Fibroblast of villous mesenchyme (primary cell): ENCODE measurements at places on chromosomes 3 and 15. TPM values are rescaled to one million over a fixed set of nuclear protein-coding genes. Genes with fewer than 3 reads are reported as not detected.
A peak's percentile ranks its signal among the peaks of the same experiment; 100 is the strongest.

The DGKG gene
- under 0.01 and 0.32 TPM in 2 replicates for total RNA-seq

GRCh38 chr3:164476631-164477030, 601.7 kb downstream of the SI start:
- peak; percentile 36 for DNase-seq

GRCh38 chr3:133460809-133461208, 61.0 kb downstream of the BFSP2 start:
- DNase-seq = no peak

The MESP2 gene
- total RNA-seq = 0.32 and 0.43 TPM in 2 replicates

DNA sequence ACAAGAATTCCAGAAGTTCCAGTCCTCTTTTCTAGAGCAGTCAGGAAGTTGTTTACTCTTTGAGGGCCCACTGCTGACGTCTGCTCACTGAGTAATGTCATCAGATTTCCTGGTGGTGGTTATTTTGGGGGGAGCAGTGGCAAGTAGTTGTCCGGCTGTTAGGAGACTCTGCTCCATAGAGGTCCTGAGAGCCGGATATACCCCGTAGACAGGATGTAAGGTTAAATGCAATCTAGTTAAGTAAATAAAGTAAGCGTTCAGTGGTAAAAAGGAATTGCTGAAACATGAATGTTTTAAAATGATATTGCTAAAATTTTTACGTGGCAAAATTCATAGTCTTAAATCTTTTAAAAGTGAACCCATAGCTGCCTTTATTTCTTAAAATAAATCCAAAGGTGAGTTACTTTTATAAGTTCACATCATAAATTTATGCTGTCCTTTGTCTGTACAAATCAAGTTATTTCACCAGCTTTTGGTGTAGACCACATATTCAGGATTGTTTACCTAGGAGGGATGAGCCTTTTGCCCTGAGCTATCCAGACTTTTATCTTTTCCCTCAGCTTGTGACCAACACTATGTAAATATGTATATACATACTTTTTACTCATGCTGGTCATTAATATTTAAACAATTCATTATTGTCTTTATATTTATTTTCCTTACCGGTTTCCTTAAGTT, 65.8 kb downstream of the PDE8A start:
- DNase-seq = peak; percentile 98

DNA sequence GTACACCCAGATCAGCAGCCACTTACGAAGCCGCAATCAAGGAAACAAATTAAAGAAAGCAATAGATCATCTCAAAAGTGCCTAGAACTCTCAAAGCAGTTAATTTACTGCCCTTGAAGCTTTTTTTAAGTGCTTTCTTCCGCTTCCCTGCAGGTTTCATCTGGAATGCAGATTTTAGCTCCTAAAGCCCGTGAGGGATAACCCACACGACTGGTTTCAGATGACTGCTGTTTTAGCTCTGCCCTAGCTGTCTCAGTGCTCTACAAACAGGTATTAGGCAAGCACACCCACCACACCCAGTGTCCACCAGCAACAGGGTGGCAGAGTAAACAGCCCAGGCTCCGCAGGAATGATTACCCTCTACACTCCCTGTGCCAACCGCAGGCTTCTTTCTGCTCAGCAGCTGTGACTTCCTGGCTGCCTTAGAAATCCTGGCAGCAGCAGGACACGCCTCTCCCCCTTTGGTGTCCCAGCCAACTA, 126.0 kb downstream of the FMN1 start:
- DNase-seq = no peak

The LPCAT4 gene
- 11.0 and 19.9 TPM in 2 replicates for total RNA-seq

The CHRD gene
- total RNA-seq = 1.7 and 3.5 TPM in 2 replicates

DNA sequence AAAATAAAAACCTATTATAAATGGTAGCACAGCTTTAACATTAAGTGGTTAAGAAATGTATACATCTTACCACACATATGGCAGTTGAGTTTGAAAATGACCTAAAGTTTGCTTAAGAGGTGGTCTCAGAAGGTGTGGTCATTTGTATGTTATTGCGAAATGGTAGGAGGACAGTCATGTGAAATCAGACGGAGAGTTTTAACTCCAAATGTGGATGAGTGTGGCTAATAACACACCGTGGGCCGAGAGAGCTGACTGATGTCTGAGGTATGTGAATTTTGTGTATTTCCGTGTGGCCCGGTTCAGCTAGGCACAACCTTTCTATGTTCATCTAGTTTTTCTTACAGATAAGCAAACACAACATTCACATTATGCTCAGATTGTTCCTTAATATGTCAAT, 71.9 kb downstream of the ARNT2 start:
- DNase-seq = no peak

DNA sequence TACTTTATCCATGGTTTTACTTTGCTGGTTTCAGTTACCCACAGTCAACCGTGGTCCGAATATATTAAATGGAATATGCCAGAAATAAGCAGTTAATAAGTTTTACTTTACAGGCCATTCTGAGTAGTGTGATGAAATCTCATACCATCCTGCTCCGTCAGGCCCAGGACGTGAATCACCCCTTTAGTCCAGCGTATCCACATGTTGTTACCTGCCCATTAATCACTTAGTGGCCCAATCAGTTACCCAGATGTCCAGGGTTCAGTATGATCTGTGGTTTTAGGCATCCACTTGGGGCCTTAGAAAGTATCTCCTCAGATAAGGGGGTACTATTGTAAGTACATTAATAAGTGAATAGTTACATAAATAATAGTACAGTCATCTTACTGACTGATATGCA, 88.0 kb downstream of the TTBK2 start:
- peak; percentile 82 for DNase-seq

GRCh38 chr3:12149029-12149428, 9.7 kb downstream of the TIMP4 start:
- DNase-seq = no peak

GRCh38 chr3:12288182-12289129, at the start of gene PPARG:
PPARG (plus strand) TSS chr3:12289070; CDS start chr3:12379712, 90,642 bp downstream.
- peak; percentile 32 for DNase-seq

DNA sequence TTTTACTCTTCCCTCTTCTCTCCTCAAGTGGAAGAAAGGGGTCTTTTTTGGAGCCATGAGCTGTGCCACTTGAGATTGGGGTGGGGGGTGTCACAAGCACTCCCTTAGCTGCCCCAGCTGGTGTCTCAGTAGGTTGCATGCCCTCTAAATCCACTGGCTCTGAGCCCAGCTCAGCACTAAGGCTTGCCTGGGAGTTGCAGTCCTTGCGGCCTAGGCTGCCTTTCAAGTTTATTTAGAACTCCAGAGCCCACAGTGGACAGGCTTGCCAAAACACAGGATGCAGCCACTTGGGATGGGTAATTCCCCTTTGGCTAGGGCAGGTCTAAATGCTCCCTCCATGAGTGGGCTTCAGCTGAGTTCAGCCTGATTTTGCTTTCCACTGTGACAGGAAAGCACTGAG, 24.7 kb downstream of the C3orf20 start:
- DNase-seq = peak; percentile 11

The COLQ gene
- 0.43 and 0.64 TPM in 2 replicates for total RNA-seq

DNA sequence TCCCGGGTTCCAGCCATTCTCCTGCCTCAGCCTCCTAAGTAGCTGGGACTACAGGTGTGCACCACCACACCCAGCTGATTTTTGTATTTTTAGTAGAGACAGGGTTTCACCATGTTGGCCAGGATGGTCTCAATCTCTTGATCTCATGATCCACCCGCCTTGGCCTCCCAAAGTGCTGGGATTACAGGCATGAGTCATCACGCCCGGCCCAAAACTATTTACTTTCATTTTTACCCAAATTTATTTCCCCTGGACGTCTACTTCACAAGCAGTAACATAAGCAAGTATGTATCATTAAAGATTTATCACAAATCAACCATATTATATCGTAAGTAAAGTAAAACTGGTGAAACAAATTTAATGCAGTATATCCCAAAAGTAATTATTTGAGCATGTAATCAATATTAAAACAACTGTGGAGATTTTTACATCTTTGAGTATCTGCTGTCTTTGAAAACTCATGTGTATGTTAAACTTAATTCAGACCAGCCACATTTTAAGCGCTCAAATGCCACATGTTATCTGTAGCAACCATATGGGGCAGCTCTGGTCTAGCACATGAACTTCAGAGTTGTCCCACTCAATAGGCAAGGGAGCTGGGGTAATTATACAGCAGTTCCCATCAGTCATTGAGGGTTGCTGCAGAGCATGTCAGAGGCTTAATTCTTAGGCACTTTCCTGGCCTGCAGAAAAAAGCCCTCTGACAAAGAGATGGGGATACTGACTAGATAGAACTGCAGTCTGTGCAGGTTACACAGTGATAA, 185.7 kb upstream of the CTDSPL start:
- DNase-seq = no peak

The ALDH1L1 gene
- total RNA-seq = 0.32 and 3.9 TPM in 2 replicates

The SCAP gene
- total RNA-seq = 50.3 and 66.5 TPM in 2 replicates

DNA sequence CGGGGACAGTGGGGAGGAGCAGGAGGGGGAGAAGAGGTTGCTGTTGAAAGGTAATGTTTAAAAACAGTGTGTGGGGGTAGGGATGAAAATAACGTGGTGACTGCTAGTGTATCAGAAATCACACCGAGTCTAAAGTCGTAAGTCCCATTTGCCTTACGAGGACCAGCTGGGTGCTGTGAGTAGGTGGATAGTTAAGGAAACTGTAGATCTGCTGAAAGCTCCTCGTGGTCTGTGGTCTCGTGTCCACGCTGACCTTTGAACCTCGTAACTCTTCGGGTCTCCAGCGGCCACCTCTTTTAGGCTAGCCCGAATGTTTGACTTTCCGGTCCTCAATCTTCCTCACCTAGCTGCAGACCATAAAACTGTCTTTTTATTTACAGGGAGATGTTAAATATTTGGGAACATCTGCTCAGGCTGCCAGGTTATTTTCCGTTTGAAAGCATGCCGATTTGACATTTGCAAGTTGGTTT, 29.3 kb upstream of the ST3GAL6 start:
- DNase-seq = peak; percentile 81

The ITPR1 gene
- 13.9 and 16.4 TPM in 2 replicates for total RNA-seq

GRCh38 chr3:171833789-171834460, 9.2 kb upstream of the TMEM212 start:
- DNase-seq = peak; percentile 88
